ENCODE measurements at places on chromosomes 6 and 20.

DNA sequence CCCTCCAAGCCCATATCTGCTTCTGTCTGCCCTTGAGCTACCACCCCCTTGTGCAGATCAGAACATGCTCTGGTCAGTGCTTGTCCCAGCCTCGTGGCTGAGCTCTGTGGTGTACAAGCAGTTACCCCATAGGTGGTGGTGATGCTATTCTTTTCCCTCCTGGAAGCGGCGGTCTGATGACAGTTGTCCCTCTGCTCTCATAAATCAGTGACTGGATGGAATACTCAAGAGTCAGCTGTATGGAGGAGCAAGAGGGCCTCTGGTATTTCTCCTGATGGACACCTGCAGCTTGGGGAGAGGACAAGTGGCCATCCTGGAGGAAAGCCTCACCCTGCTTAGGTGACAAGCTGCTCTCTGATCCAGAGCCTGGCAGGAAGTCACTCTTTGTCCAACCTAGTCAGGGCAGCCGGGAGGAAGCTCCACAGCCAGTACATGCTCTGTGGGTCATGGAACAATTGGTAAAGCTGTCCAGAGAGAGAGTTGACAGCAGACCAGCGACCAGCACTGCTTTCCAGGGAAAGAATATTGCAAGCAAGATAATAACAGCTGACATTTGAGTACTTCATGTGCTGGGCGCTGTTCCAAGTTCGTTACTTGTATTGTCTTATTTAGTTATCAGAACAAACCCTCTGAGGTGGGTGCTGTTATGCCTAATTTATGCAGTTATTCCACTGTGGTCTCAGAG lies 47.1 kb downstream of the SCAND1 start:
- no peak for DNase-seq

- no peak for DNase-seq
These were observed 302.8 kb upstream of the RNF217 start for GRCh38 chr6:124659427-124659826.

- peak; percentile 51 for DNase-seq
These were observed 45.5 kb downstream of the HMGN3 start for GRCh38 chr6:79188885-79189480.

- DNase-seq = no peak
These were observed 46.9 kb upstream of the ADGRF4 start for GRCh38 chr6:47651505-47651944.

DNA sequence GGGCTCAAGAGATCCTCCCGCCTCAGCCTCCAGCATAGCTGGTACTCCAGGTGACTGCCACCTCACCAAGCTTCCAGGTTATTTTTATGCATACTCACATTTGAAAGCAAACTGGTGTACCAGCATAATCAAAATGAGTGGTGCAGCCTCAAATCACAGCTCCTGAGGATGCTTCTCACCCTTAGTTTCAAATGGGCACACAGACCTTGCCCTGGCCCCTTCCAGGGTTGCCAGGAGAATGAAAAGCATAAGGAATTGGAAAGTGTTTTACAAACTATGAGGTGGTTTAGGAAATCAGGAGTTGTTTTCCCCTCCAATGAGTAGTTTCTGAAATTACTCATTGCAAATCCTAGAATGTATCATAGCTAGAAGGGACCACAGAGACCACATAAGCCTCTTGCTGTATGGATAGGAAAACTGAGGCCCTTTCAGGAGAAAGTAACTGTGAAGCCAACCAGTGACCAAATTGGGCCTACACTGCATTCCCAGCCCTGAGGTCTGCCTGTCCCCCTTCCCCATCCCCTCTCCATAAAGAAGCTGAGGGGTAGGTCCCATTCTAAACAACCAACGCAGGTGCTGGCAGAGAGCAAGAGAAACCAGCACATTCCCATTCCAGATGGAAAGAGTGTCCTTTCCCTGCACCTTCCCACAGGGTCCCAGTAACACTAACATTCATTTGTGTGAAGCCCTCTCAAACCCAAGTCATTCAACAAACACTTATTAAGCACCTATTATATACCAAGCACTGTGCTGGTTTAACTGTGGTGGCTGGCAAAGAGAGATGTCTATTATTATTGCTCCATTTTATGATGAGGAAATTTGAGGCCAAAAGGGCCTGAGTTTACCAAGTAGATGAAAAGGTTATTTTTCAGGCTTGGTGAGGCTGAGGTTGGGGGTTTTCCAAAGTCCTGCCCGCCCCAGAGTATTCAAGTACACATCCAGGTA lies 2.1 kb upstream of the E2F1 start:
- no peak for DNase-seq

- no peak for DNase-seq
These were observed 152.2 kb downstream of the LINC00237 start for GRCh38 chr20:20953738-20954618.

All from left lobe of liver (tissue), 2 donors.